ENCODE measurements at places on chromosomes 13 and 19. TPM values are rescaled to one million over a fixed set of nuclear protein-coding genes. Genes with fewer than 3 reads are reported as not detected.

DNA sequence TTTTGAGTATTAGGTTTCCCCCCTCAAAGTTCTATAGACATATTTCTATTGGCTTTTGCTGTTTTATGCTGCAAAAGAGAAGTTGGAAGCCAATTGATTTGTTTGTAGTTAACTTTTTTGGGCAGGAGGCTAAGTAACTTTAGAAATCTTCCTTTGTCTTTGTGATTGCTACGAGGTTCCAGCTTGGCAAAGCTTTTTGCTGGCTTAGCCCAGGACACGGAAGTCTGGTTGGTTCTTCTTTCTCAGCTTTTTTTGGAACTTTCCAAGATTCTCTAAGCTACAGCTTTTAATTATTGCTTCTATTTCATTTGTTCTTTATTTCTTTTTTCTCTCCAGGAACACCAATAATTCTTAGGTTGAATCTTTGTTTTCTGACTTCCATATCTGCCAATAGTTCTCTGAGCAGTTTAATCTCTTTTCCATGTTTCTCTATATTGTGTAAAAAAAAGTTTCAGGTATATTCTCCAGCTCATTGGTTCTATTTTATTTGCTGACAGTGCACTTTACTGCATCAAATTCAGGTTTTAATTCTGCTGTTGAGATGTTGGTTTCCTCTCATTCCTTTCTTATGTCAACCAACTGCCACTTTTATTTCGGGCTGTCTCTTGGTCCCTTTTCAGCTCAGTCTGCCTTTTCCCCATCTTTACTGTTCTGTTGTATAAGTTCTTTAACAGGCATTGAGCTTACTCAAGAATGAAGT, 27.8 kb downstream of the MBNL2 start:
- DNase-seq = no peak

DNA sequence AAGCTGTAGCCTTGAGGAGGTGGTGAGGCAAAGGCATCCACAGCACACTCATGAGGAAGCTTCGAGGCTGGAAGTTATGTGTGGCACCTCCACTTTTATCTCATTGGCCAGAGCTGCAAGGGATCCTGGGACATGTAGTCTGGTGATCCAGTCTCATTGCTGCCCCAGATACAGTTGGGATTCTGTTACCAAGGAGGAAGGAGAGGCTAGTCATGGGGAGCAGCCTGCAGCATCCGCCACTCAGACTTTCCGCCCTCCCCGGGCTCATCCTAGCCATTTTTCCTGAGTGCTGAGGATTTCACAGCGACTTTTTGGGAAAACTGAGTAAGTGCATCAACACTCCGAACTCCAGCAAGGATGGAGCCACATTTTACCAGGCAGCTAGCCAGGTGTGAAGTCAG, 74.4 kb downstream of the DPF1 start:
- no peak for DNase-seq

- no peak for DNase-seq
Measured at GRCh38 chr13:112854321-112854720, 114.7 kb upstream of the MCF2L start.

GRCh38 chr19:40762754-40763470, 11.9 kb downstream of the SNRPA start:
- DNase-seq = no peak

GRCh38 chr13:44758630-44759383, 182.7 kb upstream of the TSC22D1 start:
- DNase-seq = no peak

DNA sequence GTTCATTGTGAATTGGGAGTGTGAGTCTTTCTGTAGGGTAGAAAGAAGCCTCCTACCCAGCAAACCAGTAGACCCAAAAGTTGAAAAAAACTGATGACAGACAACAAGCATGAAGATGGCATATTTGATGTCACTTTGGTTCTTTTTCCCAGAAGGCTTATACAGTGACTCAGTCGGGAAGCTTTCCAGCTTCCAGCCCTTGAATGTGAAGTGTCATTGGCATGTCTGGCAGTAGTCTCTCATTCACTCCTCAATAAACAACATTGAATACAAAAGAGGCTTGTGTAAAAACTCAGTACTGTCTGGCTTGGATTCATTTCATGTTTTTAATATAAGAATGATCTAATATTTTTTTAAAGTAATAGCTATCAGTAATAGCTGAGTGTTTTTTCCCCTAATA, 68.7 kb downstream of the IPO5 start:
- DNase-seq = no peak

DNA sequence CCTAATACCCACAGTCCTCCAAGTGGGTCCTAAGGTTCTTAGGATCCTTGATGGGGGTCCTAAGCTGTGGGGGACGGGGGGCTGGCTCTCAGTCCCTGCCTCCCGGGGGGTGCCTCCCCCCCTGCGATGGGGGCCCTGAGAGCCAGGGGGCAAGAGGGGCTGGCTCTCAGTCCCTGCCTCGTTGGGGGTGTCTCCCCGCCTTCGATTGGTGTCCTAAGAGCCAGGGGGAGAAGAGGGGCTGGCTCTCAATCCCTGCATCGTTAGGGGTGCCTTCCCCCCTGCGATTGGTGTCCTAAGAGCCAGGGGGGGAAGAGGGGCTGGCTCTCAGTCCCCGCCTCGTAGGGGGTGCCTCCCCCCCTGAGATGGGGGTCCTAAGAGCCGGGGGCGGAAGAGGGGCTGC, 37.0 kb downstream of the SLC25A30 start:
- no peak for DNase-seq

- DNase-seq = no peak
Measured at GRCh38 chr13:105278943-105279381, 1256.5 kb downstream of the EFNB2 start.

DNA sequence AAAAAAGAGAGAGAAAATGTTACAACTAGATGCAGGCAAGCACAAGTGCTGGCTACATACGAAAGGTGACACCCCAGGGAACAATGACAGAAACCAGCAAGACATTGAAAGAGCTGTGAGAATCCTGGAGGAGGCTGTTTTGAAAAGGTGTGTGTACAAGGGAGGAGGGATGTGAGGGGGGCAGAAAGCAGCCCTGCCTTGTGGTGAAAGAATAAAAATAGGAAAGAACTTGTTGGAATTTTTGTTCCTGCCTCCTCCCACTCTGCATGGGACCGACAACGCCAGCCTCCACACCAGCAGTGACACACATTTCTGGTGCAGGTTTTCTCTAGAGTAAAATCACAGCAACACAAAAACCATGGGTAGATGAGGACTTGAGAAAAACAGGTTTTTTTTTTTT, 1258.6 kb downstream of the PCDH9 start:
- DNase-seq = no peak

GRCh38 chr13:67204764-67205163, 25.4 kb downstream of the PCDH9 start:
- DNase-seq = no peak

- no peak for DNase-seq
Measured at GRCh38 chr13:114071410-114071809, 61.0 kb downstream of the RASA3 start.

GRCh38 chr13:107612376-107612775, 603.0 kb downstream of the LIG4 start:
- no peak for DNase-seq

DNA sequence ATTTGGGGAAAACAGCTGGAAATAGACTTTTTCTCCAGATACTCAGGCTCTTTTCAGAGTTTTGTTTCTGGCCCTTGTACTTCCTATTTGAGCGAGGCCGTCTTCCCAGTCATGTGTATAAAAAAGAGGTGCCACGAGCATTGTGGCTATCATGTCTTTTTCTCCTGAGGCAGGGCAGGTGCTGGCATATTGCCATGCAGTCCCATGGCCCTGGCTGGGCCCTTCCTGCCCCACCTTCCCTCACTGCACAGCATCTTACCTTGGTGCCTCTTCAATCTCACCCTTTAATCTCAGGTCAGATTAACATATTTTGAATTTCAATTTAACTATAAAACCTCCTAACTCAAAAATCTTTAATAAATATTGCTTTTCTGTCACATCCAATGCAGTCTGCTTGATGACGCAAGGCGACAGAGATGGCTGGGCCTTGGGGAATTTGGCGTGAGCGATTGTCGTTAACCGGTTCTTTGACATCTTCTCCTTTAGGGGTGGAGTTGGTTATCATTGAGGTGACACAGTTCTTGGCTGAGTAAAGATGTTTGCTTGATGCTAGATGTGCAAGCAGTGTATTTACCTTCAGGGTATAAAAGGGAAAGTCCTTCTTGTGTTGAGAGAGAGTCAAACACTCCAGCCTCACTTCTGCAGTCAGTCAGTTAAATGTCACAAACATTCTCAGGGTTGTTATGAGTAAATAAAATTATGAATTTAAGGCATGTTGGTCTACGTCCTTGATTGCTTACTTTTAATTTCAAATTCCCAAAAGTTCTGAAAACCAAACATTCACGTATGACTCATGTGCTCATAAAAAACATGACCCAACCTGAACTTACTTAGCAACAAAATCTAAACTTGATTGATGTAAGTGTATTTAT, 289.9 kb downstream of the MYO16 start:
- DNase-seq = no peak

DNA sequence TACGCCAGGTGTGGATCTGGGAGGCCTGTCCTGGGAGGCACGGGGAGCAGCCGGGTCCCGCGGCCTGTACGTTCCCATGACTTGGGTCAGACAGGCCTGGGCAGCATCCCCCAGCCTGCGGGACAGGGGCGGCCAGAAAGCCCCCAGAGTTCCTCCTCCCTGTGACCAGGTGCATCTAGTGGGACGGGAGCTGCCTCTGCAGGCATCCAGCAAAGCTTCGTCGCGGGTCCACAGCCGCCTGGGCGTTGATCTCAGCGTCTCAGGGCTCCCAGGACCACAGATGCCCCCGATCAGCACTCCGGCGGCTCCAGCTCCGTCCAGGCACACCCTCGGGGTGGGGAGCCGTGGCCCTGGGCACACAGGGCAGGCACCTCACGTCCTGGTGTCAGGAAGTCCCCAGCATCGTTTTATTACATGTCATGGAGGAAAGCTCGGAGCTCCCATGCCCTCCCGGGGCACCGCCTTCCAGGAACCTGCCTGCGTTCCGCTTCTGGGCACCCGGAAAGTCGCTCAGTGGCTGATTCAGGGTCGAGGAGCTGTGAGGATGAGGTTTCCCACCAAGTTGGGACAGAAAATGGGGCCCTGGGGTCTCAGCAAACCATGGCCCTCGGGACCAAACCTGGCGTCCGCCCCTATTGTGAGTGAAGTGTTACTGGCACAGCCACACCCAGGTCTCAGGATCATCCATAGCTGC, 1.5 kb upstream of the GZMM start:
- DNase-seq = no peak

DNA sequence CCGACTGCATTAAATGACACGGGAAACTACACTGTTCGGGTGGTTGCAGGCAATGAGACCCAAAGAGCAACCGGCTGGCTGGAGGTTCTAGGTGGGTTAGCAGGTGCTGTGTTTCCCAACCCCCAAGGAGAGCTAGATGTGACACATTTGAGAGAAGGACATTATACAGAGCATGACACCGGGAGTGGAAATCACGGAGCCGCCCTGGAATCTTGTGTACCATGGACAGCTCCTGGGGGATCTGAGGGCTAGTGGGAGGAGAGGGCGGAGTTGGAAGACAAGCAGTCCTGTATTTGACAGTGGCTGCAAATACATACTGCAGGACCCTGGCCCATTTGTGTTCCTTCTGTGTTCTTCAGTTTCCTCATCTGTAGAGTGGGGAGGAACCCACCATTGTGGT, 2.3 kb downstream of the CEACAM18 start:
- no peak for DNase-seq

GRCh38 chr13:44107357-44108121, 227.8 kb downstream of the LACC1 start:
- DNase-seq = no peak

DNA sequence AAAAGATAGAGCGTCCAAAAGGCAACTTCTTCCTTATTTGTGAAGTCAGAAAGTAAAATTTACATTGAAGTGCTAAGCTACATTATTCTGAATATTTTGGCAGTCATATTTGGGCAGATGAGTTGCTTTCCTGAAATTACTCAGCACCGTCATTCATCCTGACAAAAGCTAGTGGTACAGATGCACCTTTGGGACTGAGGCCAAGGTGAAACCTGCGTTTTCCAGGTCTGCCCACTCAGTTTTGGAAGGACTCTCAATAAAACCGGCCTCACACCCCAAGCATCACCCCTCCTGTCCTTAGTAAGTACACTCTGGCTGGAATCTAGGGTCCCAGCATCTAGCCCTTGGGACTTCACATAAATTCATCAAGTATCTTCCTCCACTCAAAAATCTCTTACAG, 187.5 kb downstream of the TM9SF2 start:
- DNase-seq = no peak

DNA sequence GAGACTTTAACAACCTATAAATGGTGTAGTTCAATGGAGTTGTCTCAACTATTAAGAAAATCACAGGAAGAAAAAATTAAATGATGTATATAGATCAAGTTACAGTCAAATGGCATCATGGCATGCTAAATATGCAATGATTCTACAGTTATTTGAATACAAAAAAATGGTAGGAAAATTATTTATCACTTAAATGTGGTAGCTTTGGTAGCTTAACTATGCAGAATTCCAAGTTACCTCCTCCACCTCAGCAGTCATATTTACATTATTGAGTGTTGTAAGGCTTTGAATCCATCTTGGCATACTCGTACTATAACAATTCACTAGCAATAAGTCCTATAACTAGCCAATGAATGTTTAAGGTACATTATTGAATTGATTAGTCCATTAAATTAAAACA, 36.8 kb downstream of the CAB39L start:
- DNase-seq = no peak

DNA sequence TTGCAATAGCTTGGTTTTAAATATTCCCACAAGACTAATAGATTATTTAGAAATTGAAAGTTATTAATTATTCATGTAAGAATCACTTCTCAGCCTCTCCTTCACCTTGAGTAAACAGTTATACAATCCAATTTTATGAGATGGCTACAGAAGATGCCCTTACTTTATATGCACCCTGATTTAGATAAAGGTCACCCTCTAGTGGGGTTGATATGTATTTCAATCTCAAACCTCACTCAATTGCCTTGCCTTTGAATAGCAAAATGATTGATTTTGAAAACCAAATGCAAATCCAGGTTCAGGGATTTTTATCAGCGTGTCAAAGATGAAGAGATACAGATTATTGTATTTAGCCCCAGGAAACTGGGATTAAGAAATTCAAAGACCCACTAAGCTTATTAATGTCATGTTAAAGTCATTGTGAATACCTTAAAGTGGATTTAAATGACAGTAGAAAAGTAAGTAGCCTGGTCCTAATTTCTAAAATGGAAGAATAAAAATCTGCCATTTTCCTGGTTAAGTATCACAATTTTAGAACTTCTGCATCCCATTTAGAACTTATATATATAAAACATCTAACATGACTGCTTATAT, 305.1 kb downstream of the ITGBL1 start:
- DNase-seq = no peak

Gene HPN
- not detected for total RNA-seq

Gene KLHL1
- not detected for total RNA-seq

Gene CYP2S1
- not detected for total RNA-seq

Gene LILRB4
- total RNA-seq = not detected

Gene LGI4
- not detected for total RNA-seq

Gene RASAL3
- total RNA-seq = 166 TPM

Gene SYNGR4
- total RNA-seq = not detected

Gene FFAR3
- not detected for total RNA-seq

Gene TJP3
- 1.3 TPM for total RNA-seq

Gene SEMA6B
- total RNA-seq = not detected

Gene ZNF836
- total RNA-seq = 12.6 TPM

Gene FUT6
- not detected for total RNA-seq

Gene MISP3
- total RNA-seq = 2.4 TPM
